ENCODE measurements at places on chromosomes 7 and 10.

DNA sequence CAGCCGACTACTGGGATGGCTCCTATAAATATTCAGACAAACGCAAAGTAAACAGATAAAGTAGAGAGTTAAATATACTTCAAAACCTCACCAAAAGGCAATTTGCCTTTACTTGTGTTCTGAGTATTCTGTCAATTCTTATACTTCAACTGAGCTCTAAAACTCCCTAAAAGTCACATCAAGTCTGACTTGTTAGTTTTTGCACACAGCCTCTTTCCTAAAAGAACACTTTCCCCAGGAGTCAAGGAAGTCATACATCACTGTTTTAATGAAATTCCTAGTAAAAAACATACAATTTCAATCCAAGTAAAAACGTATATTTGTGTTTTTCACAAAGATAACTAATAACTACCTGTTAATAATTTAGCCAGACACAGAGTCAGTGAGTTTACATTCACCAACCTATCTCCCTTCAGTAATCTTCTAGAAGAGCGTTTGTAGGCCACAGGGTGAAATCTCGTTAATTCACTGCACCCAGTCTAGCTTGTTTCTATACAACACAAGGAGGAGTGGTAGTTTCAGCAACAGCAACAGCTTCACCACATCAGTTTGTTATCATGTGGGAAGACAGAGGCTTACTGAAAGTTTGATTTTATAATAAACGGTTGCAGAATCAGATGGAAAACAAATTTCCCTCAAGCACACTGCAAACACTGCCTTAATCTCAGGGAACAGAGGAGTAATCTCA, 2.7 kb downstream of the COBL start:
- no peak for DNase-seq

GRCh38 chr7:1586827-1587705, 17.2 kb upstream of the PSMG3 start:
- no peak for DNase-seq

GRCh38 chr10:113711142-113711541, 31.4 kb downstream of the CASP7 start:
- no peak for DNase-seq

DNA sequence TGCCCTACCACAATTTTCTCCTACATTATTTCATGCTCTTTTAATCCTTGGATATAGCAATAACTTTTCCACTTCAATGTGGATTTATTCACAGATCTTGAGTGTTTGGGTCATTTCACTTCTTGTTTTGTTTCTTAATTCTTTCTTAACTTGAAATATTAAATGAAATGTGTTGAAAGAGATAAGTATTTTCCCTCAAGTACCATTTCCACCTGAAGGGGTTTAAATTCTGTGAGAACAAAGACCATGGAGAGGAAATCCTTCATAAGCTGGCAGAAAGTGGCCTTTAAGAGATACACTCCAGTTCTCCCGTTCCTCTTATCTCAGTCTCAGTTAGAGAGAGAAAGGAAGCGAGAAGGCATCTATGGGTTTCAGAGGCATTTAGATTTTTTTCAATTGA, 14.1 kb upstream of the DLD start:
- DNase-seq, result no peak

GRCh38 chr10:13475124-13475523, 53.7 kb downstream of the BEND7 start:
- DNase-seq, result no peak

GRCh38 chr10:102231357-102232318, 5.5 kb downstream of the ELOVL3 start:
- DNase-seq, result peak; percentile 77

All from B cell (primary cell).